ELR (cell line): ENCODE measurements at places on chromosomes 1 and 21.

DNA sequence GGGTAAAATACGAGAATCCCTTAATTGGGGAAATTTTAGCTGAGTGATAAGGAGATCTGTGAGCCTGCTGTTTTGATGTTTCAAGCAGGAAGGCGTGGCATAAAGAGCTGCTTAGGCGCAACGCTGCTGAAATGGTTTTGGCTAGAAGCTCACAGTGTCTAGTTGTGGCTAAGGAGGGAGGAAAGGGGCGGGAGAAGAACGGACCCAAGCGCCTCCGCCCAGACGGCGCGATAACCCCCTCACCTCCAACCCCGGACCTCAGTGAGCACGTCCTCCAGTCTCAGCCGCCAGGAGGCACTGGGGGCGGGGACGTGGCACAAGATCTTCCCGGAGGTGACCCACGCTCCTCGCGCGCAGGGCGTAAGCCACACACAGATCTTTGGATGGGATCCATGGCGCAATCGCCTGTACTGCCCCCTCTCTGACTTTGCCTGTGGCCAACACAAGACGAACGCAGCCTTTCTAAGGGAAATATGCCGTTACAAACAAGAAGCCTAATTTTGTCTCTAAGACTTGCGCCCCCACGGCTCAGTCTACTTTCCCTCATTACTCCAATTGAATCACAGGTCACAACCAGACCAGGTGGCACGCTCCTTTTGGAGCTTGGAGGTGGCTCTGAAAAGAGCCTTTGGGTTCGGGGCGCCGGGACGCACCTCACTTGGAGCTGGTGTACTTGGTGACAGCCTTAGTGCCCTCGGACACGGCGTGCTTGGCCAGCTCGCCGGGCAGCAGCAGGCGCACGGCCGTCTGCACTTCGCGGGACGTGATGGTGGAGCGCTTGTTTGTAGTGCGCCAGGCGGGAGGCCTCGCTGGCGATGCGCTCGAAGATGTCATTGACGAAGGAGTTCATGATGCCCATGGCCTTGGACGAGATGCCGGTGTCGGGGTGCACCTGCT is 23.4 kb upstream of the RNF187 start:
- DNase-seq = peak; percentile 30

DNA sequence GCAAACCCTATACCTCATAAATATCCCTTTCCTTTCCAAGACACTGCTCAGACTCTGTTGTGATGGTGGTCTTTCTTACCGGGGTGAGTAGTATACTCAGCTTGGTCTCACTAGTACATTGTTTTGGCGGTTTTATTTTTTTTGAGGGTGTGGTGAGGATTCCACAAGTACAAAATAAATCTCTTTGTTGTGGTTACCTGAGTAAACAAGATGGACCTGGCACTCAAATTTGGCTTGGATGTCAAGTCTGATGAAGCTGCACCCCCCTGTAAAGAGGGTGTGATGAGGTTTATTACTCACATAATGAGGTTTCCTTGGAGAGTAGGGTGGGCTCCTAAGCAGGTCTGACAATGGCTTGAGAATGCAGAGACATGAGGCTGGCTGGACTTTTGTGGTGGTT is 68.2 kb upstream of the KCNJ6 start:
- DNase-seq = peak; percentile 49

DNA sequence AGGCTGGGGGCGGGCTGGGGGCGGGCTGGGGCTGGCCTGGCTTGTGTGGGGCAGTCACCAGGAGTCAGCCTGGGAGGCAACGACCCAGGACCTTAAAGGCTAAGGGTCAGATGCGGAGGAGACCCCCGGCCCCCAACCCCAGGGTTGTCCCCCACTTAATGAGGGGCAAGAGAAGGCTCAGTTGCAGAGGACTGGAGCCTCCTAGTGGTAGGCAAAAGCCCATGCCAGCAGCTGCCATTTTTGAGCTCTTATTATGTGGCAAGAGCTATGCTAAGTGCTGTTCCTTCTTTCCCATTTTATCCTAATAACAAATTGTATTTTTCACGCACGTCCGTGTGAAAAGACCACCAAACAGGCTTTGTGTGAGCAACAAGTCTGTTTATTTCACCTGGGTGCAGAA is 8.0 kb downstream of the KIAA1614 start:
- peak; percentile 17 for DNase-seq

DNA sequence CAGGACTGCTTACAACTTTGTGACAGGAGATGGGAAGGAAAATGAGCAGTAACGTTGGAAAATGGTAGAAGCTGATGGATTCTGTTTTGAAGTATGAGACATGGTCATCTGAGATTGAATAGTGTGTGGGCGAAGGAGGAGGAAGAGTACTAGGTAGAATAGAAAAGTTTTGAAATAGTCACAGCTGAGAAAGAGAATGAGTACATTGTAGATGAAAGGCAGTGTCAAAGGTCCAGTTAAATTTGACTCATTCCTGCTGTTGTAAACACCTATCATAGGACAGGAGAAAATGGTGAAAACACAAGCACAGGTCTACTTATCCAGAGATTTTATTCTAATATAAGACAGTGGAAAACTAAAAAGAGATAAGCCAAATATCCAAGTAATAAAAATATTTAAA is 56.8 kb upstream of the CFHR3 start:
- no peak for DNase-seq

DNA sequence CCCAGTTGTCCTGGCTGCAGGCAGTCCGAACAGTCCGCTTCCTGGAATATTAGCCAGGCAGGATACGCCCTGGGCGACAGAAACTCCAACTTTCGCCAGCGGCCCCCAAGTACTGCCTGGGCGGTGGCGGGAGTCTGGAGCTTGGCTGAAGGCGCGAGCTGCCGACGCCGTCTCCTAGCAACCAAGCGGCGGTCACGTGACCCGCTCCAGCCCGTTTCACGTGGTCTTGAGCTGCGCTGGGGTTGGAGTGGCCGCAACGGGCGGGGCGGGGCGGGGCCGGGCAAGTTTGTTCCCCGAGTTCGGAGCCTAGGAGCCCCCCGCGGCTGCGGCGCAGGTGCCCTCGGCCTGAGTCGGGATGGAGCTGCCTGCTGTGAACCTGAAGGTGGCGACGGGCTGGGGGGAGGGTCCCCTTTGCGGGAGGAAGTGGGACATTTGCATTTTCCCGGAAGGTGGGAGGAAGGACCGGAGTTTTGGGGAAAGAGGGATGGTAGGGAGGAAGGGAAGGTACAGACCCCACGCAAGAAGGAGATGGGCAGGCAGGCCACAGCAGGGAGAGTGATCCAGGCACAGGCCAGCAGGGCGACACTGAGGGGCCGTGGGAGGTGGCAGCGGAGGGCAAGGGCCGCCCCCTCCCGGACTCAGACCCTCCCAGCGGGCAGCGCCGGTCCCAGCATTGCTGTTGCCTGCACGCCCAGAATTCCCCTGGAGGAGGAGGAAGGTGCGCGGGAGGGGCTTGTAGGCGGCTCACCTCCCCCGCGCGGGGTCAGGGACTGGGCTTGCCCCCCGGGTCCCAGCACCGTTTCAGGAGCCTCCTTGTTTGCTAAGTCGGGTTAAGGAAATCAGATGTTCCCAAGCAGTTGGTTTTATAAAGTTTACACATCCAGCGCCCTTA is at the start of gene AGTRAP:
TSS of gene AGTRAP (plus strand) at position 283 of the 892 bp plus-strand sequence. CDS start at position 356, 73 bp downstream.
- peak; percentile 90 for DNase-seq

DNA sequence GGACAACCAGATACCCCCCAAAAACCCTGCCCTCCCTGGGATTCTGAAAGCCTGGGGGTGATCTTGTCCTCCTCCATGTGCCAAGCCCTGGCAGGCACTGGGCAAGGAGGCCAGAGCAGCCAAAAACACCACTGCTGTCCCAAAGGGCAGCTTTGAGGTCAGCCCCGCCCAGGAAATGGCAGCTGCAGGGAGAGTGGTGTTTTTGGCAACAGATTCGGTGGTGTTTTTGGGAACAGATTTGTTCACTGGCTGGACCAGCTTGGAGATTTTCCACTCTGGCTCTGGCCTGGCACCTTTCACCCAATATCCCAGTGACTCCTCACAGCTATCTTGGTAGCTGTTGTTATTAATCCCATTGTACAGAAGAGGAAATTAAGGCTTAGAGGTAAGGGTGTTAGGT is 34.7 kb downstream of the LRP8 start:
- DNase-seq = no peak

DNA sequence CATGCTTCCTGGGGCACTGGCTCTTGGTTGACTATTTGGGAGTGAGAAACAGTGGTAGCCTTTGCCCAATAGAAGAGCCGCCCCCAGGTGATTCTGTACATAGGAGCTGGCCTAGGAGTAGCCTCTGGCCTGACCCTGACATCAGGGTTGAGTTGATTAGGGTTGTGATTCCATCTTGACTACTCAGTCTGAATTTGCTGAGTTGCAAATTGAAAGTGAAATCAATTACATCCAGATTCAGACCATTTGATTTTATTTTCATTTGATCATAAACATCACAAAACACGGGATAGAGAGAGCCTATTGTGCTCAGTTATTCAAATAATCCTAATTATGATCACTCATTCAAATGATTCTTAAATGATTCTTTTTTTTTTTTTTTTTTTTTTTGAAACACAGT is 253.2 kb downstream of the KIF26B start:
- DNase-seq = no peak

- DNase-seq = peak; percentile 70
Measured at GRCh38 chr21:34890724-34891612, 158.1 kb downstream of the RUNX1 start.

DNA sequence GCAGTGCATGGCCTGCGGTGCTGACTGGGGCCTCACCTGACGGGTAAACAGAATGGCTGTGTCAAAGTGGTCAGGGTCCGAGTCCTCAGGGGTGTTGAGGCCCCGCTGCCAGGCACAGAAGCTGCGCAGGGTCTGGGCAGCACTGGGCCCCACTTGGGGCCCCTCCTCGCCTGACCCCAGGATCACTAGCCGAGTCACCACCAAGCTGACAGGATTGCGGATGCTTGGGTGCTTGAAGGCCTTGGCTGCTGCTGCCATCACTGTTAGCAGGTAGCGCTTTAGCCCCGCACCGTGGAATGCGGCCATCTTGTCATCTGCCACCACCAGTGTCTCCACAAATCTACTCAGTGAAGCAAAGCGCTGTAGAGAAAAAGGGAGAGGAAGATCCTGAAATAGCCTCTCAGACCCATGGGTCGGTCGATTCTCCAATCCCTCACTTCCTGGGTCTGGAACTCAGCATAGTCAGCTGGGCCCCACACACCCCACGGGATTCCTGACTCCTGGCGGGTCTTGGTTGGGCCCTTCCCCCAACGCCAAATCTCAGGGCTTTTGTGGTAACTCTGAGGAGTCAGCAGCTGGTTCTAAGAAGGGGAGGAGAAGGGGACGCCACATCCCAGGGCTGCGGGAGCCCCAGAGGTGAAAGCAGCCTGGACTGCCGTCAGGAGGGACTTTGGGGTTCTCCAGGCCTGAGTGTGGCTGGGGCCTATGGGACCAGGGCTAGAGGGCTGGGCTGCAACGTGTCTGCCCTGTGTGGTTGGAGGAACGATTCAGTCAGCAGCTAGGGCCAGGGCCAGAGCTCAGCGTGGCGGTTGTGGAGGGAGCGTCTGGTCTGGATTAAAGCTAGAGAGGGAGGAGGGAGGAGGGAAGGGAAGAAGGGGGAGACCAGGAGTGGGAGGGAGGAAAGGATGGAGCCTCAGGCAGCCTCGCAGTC is 2.1 kb downstream of the ADAMTS4 start:
- DNase-seq = peak; percentile 30

- no peak for DNase-seq
Measured at GRCh38 chr1:89900791-89901708, 80.2 kb downstream of the LRRC8D start.

GRCh38 chr1:67226688-67227087 is 60.4 kb downstream of the IL23R start:
- no peak for DNase-seq

DNA sequence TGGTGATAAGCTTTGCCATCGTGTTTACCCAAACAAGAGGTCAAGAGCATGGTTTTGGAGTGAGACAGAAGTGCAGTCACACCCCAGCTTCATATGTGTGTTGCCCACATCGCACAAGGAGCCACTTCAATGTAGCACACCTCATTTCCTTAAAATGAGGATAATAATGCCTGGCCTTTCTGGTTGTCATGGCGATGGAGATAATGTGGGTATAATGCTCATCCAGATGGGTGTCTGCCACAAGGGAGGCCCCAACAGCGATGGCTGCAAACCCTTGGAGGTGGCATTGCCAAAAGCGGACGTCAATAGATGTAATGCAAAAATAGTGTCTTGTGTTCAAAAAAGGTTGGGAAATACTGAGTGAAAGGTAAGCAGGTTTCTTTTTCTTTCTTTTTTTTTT is 83.1 kb upstream of the AJAP1 start:
- no peak for DNase-seq

GRCh38 chr1:109369167-109369746 is 28.5 kb downstream of the SORT1 start:
- peak; percentile 30 for DNase-seq

DNA sequence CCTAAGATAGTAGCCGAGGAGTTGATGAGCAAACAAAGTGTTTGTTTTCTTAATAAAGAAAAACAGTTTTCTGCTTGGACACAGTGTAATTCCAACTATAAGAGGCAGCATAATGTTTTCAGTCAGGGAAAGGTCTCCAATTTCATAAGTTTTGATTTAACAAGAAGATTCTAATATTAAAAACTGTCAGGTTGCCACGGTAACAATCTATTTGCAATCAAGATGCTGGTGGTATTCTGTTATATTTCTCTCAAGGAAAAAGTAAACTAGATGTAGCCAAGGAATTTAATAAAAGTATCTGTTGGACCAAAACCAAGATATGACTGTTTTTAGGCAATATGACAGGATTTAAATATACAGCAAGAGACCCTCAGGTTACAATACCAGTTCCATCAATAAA is 211.7 kb downstream of the SMYD3 start:
- DNase-seq = no peak

DNA sequence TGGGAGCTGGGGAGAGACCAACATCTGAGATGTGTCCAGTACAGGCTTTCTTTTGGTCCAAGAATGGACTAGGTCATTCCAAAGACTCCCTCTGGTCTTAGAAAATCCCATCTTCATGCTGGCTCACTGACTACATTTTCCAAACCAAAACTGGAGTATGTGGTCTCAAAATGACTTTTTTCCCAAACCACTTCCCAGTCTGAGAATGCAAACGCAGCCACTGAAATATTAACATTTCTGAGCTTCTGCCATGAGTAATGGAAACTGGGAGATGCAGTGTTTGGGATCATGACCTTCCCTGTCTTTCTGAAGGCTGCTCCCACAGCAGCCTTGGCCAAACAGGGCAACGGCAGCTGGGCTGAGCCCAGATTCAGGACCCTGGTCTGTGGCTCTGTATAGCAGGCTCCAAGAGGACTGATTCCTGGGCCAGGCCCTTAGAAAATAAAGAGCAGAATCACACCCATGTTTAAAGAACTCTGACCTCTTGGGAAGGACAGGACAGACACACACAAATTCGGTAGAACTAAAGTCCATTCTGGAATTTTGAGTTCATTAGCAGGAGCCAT is 62.1 kb upstream of the CNTN2 start:
- DNase-seq = no peak
